Tibial nerve (tissue), 4 donors: ENCODE measurements at places on chromosomes 3 and 15. TPM values are rescaled to one million over a fixed set of nuclear protein-coding genes. Genes with fewer than 3 reads are reported as not detected.

GRCh38 chr15:38564557-38565286 is at the start of gene RASGRP1:
RASGRP1 (minus strand) TSS chr15:38564814; CDS start chr15:38564628, 186 bp downstream.
- DNase-seq: no peak

SLC24A5 gene
- total RNA-seq: not detected

- DNase-seq: no peak
These were observed 75.1 kb downstream of the ATP10A start for GRCh38 chr15:25787855-25788520.

- no peak for DNase-seq
These were observed 190.9 kb upstream of the MME start for GRCh38 chr3:154889227-154889634.

- DNase-seq: no peak
These were observed 102.6 kb downstream of the STAC start for GRCh38 chr3:36482880-36483279.

- peak; percentile 60 for DNase-seq
These were observed 362.3 kb upstream of the RGMA start for GRCh38 chr15:93451265-93451664.

- no peak for DNase-seq
These were observed 52.6 kb upstream of the SMAD6 start for GRCh38 chr15:66649235-66649984.

GP5 gene
- not detected for total RNA-seq

- no peak for DNase-seq
These were observed 25.0 kb downstream of the KIF7 start for GRCh38 chr15:89630260-89630659.

- DNase-seq: no peak
These were observed 13.0 kb upstream of the BFSP2 start for GRCh38 chr3:133386876-133387275.

DNA sequence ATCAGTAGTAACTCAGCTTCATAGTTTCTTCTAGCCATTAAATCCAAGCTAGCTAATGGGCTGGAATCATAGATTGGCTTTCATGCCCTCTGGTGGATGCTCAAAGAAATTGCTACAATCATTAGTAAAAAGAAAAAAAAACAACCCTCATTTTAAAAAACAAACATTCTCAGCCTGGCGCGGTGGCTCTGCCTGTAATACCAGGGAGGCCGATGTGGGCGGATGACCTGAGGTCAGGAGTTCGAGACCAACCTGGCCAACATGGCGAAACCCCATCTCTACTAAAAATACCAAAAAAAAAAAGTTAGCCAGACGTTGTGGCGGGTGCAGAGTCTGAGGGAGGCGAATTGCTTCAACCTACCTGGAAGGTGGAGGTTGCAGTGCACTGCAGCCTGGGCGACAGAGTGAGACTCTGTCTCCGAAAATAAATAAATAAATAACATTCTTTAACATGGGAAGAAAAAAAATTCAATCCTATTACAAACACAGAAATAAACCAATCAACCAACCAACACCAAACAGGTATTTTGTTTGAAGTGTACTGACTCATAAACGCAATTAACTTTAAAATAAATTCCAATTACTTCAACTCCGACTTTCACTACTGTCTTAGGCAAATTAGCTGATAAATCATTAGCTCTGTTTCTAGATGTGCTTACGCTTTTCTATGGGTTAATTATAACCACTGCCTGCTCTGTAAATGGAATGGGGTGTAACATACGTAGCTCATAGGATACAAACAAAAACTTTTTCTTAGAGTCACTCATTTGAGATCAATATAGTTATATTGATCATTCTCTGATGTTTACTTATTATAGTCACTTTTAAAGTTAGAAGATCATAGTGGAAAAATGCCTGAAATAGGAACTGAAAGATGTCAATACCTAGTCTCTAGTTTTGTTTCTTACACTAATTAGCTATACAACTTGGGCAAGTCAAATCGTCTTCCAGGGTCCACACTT is 24.9 kb downstream of the TMEM207 start:
- DNase-seq: peak; percentile 23

GRCh38 chr3:45860481-45860880 is 18.6 kb upstream of the LZTFL1 start:
- no peak for DNase-seq

SERPINI1 gene
- total RNA-seq: 1.2 TPM

GRCh38 chr15:94582368-94582767 is 351.0 kb downstream of the MCTP2 start:
- DNase-seq: peak; percentile 52

GAP43 gene
- total RNA-seq: 2.4 TPM

- DNase-seq: no peak
These were observed 372.3 kb upstream of the TGFBR2 start for GRCh38 chr3:30233913-30234646.

CLDN18 gene
- not detected for total RNA-seq
